Fibroblast of skin of back (primary cell): ENCODE measurements at places on chromosomes 2 and 18.

GRCh38 chr2:239277401-239278085 lies 123.3 kb downstream of the HDAC4 start:
- DNase-seq = no peak

DNA sequence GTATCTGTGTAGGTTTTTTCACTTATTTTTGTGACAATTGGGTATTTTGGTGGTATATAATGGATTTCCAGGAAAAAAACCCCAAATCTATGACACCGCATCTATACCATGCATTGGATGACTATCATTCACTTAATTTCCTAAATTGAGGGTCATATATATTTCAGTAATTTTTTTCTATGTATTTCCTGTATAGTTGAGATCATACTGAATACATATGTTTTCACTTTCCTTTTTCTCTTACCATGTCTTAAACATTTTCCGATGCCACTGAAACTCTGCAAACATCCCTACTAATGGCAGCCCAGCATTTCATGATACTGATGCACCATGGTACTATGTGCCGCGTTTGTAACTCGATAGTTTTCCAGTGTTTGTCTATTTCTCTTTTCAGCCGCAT lies 40.4 kb downstream of the CDKL4 start:
- DNase-seq = no peak

DNA sequence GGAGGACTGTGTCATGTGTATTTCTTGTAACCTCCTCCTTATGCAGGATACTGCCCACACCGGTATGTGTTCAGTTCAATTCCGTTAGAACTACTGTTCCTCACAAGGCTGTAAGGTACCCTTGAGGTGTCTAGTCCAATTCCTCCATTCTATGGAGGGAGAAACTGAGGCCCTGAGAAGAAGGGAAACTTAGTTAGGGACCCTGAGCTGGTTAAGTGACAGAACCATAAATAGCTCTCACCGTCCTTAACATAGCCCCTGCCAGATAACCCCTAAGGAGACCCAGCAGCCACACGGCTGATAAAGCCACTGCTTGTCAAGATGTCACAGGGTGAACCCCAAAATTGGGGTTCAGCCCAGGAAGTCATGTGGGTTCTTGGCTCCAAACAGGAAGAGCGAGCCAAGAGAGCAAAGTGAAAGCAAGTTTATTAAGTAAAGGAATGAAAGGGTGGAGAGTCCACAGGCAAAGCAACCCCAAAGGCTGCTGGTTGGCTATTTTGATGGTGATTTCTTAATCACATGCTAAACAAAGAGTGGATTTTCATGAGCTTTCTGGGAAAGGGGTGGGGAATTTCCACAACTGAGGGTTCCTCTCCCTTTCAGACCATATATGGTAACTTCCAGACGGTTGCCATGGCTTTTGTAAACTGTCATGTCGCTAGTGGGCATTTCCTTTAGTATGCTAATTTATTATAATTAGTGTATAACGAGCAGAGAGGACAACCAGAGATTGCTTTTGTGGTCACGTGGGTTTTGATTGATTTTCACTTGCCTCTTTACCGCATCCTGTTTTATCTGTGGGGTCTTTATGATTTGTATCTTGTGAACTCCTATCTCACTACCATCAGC lies 83.4 kb upstream of the RTN4 start:
- peak; percentile 74 for DNase-seq

DNA sequence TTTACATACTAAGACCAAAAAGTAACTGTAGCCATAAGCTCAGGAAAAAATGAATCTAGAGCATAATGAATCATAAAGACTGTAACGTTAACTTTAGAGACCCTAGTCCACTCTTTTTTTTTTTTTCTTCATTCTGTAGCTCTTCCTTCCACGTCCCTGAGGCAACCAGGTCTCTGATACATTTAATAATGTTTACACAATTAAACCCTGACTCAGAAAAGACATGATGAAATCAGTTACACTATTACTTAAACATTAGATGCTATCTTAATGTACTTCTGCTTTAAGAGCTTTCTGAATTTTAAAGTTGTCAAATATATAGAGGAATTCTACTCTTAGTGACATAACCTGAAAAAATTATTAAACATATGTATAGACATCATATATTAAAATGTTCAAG lies 1121.5 kb upstream of the DDX18 start:
- no peak for DNase-seq

GRCh38 chr18:53093636-53094035 lies 753.6 kb downstream of the DCC start:
- no peak for DNase-seq

DNA sequence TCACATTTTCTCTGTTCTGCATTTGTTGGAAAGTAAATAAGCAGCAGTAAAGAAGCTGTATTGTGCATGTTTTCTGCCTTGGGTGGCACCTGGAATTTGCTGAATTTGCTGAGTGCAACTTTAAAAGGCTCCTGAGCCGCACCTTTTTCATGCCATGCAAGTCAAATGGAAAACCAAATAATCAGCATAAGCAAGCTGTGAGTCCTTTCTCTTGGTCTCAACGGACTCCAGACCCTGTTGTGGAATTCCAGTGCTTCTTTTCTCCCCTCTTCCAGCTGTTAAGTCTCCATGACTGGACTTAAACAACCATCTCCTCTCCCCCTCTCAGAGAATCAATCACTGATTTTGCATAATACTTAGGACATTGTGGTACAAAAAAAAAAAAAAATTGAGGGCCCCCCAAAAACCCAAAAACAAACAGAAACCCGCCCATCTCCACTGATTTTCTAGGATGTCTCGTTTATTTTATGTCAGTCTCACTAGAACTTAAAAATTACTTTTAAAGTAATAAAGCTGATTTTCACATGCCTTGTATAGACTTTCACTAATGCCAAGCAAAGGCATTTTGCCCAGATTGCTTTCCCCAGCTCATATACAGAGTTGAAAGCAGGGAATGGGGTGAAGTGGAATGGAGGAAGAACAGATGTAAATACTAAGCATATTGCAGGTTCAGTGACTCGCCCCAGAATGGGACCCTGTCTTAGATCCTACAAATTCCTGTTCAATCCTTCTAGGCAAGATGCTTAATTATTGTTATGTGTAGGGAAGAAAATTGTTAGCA lies 5.1 kb upstream of the CETN1 start:
- no peak for DNase-seq

DNA sequence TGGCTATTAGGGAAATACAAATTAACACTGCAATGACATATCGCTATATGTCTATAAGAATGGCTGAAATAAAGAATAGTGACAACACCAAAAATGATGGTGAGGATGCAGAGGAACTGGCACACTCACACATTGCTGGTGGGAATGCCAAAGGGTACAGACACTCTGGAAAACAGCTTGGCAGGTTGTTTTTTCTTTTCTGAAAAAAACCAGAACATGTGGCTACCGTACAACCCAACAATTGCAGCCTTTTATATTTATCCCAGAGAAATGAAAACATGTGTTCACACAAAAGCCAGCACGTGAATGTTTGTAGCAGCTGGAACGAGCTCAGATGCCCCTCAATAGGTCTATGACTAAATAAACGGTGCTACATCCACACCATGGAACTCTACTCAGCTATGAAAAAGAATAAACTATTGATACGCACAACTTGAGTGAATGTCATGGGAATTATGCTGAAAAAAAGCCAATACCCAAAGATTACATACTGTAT lies 45.9 kb downstream of the KCNE4 start:
- no peak for DNase-seq

DNA sequence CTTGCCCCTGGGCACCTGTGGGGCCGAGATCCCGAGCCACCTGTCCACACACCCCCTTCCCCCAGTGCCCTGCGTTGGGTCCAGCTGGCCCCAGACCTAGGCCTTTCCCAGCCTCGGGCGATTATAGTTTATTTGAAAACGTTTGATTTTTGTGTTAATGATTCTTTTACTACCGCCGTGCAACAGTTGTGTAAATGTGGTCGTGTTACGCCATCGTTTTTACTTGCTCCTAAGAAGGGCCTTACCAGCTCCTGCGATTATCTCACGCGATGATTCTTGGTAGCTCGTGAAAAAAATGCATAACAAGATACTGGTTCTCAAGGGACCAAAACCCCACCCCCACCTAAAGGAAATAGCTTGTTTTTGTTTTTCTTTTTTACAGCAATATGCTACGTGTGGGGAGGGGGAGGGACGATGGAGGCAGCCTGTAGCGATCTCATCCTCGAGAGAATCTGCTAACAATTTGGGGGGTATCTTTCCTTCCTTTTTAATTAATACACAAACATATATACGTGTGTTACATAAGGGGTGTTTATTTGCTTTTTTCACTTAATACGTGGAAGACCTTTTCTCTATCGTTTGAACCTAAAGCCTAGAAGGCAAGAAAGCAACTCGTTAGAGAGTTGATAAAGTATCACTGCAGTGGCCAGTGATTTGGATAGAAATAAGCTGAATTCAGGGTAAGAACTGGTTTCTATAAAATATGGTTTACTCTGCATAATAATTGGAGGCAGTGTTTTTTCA lies 1.0 kb downstream of the ZDBF2 start:
- DNase-seq = peak; percentile 36

DNA sequence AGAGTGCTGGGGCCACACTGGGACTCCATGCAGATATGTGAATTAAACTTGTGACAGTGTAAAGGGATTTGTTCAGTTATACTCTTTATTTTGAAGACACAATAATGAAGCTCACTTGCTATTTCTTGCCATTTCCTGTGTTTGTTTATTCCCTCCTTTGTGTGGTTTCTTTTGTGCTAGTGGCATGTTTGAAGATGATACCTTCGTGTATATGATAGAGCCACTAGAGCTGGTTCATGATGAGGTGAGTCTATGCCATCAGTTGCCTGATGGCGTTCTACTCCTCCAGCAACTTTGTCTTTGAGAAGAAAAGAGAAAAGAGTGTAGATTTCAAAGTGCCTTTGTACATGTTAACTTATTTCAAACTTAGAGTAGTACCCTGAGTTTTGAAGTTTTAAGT lies 99.2 kb upstream of the FAM237A start:
- no peak for DNase-seq

DNA sequence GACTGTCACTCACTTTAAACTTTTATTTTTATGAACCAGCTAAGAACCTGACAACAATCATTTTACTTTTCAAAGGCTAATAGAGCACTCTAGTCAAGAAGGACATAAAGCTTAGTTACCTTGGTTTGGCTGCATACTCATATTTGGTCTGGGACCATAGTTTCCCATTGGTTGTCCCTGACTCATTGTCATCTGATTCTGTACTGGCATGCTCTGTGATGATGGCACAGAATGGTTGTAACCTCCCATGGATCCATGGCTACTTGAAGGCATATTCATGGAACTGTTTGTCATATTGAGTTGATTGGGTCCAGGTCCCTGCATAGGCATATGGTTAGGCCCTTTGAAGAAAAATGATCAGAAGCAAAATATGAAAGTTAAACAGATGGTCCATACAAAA lies 37.9 kb downstream of the SS18 start:
- no peak for DNase-seq

- no peak for DNase-seq
These were observed 12.4 kb downstream of the CCL20 start for GRCh38 chr2:227826019-227826521.

DNA sequence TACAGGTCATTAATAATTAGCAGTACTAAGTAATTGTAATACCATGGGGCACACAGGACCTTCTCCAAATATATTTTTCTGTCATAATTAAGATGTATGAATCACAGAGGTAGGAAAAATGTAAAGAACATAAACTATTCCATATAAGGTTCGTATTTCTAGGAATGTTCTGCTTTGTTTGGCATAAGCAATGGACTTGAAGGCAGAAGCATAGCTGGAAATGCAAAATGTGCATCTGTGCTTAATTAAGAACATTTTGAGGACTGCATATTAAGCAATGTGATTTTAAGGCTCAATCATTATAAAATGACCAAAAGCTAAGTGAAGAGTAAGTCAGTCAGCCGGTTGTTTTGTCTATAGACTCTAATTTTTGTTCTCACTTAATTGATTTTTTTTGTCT lies 123.2 kb downstream of the RBM43 start:
- peak; percentile 76 for DNase-seq

DNA sequence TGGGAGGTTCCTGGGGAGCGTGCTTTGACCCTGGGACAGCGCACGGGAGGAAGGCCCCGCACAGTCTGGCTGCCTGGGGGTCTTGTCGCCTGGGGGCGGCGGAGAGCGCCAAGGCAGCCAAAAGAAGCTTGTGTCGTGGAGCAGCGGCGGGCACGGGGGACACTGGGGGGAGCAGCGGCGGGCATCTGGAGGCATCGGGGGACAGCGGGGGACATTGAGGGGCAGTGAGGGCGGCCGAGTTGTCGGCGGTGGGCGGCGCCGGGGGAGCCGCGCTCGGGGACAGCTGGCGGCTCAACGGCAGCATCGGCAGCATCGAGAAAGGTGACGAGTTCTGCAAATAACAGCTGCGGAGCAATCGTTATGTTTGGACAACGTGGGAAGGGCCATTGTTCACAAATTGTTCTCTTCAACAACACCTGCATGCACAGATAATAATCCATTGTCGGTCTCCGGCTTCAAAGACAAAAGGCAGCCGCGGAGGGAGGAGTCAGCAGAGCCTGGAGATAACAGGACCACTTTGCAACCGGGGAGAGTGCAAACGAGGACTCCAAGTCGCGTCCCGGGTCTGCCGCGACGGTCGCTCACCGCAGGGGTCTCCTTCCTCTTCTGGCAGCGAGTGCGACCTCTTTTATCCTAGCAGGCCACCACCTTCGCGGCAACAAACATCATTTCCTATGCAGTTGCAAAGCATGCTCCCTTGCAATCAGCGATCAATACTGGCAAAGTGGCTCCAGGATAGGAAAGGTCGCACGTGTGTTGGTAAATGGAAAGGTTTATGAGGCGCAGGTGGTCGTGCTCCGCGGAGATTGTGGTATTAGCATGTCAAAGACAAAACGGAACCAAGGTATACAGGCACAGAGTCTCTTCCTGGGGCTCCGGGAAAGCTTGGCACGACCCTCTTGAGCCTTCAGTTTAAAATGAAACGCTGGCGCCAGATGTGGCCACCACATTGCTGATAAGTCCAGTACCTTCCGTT lies 132.3 kb upstream of the DLX2 start:
- DNase-seq = no peak

DNA sequence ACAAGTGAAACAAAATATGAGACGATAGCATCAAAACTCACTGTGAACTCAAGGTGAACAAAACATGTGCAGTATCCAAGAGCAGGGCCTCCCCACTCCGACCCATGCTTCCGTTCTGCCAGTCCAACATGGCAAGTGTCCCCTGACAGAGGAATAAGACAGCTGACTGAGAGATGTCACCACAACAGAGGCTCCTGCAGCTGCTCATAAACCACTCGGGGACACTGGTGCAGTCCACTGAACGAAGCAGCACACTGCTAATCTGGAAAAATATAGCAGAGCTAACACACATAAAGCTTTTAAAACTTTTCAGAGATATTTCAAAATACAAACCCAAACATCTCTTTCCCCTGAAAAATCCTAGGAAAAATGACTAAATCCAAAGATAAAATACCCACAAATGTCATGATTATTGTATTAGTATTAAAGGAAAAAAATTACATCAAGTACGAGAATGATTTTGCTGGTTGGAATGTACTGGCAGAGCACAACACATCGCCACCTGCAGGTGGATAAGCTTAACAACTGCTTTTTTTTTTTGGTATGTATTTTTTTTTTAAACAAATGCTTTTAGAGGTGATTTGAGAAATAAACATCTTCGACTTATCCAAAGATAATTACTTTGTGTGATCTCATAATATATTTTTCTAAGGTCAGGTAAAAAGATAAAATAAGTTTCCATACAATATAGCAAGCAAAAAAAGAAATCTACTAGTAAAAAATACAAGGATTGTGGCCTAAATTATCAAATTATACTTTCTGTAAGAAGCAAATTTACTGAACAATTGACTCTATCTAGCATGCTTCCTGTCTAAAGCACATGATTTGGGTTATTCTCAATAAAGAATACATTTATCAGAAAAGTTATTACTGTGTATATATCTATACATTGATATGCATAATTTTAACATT lies 18.6 kb downstream of the THADA start:
- DNase-seq = peak; percentile 79
